Stimulated activated CD4-positive, alpha-beta T cell treated with anti-CD3 and anti-CD28 coated beads, Interleukin-15, amount 100 ng/mL, for 48 hours (primary cell): ENCODE measurements at places on chromosomes 6 and 20.

GRCh38 chr6:162733489-162733888 is 5.7 kb downstream of the PACRG start:
- DNase-seq = no peak

GRCh38 chr20:32804817-32805216 is 14.9 kb upstream of the MAPRE1 start:
- no peak for DNase-seq

DNA sequence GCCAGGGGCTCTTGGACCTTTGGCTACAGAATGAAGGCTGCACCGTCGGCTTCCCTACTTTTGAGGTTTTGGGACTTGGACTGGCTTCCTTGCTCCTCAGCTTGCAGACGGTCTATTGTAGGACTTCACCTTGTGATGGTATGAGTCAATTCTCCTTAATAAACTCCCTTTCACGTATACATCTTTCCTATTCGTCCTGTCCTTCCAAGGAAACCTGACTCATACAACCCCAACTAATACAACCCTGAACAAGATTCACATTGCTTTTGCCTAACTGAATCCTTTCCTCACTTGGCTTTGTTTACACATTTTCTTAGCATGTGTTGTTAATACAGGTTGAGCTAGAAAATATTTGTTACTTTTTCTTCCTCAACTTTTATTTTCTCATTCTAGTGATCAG is 21.9 kb downstream of the TBXT start:
- no peak for DNase-seq

GRCh38 chr6:16396497-16397319 is 158.3 kb downstream of the GMPR start:
- no peak for DNase-seq

DNA sequence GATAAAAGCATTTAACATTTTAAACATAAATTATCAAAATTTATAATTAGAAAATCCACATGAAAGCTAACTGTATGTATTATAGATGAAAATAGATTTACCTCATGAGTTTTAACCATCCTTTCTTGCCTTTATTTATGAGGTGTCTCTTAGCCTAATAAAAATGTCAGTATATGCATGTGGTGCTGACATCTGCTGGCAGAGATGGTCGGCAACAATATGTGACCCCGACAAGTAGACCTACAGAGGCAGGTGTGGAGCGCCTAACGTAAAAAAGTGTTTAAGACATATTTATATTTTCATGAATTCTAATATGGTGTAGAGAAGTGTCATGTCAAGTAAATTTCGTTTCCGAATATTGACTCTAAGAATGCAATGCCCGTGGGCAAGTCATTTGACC is 149.0 kb upstream of the FUT9 start:
- DNase-seq = no peak

- DNase-seq = no peak
These were observed 84.4 kb upstream of the ID4 start for GRCh38 chr6:19752746-19753145.

DNA sequence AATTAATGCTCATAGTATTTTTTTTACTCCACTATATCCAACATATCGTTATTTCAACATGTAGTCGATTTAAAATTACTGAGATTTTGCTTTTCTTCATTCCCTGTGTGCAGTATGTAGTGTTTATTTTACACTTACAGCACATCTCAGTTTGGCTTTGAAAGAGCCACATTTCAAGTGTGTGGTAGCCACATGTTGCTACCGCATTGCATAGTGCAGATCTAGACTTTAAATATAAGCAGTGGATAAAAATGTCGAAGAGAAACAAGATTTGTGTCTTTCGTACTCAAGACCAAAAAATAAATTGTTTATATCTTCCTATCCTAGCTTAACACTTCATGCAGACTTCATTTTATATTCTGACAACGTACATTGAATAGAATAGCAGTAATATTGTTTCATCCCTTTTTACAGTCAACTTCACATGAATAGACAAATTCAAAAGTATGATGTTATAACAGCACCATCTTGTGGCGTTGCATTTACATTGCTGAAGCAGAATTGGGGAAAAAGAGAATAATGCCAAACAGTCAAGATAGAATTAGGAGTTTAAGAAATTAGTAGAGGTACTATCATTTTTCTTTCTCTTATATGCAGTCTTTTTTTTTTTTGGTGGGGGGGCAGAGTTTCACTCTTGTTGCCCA is 29.9 kb downstream of the FBXO5 start:
- DNase-seq = no peak

GRCh38 chr6:40965046-40965445 is 74.0 kb downstream of the UNC5CL start:
- no peak for DNase-seq

DNA sequence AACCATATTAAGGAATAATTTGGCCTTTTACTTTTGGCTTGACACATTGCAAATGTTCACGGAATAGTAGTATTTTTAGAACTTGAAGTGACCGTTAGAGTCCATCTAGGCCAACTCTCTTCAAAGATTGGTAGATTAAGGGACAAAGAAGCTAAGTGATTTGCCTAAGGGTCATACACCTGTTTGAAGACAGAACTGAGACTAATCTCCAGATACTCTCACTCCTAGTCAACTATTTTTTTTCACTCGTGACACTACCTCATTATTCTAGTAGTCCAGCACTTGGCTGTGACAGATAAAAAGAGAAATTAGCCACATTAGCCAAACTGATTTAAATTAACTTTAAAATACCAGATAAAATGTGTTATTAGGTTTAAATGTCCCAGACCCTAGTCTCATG is 10.6 kb downstream of the ACSS2 start:
- DNase-seq = no peak

GRCh38 chr6:108763931-108764579 is 84.2 kb upstream of the ARMC2 start:
- no peak for DNase-seq

GRCh38 chr6:141199074-141199473 is 933.7 kb upstream of the GJE1 start:
- no peak for DNase-seq
